ENCODE measurements at places on chromosomes 12 and 14. TPM values are rescaled to one million over a fixed set of nuclear protein-coding genes. Genes with fewer than 3 reads are reported as not detected.

FGD4 gene
- 0.12 TPM for polyA plus RNA-seq

OR6C2 gene
- polyA plus RNA-seq = not detected

SCN8A gene
- 0.01 TPM for polyA plus RNA-seq

BICDL1 gene
- polyA plus RNA-seq = 2.7 TPM

KLRC2 gene
- not detected for polyA plus RNA-seq

LRRIQ1 gene
- polyA plus RNA-seq = not detected

PCK2 gene
- 14.5 TPM for polyA plus RNA-seq

SLC6A12 gene
- polyA plus RNA-seq = not detected

ZNF385A gene
- polyA plus RNA-seq = 0.39 TPM

TPH2 gene
- polyA plus RNA-seq = not detected

MON2 gene
- 18.2 TPM for polyA plus RNA-seq

KLHDC1 gene
- polyA plus RNA-seq = 6.1 TPM

SIX6 gene
- not detected for polyA plus RNA-seq

RTN1 gene
- polyA plus RNA-seq = not detected

NCKAP5L gene
- polyA plus RNA-seq = 5.4 TPM

ANKRD33 gene
- polyA plus RNA-seq = not detected

POLE2 gene
- polyA plus RNA-seq = 0.90 TPM

WNT1 gene
- 0.24 TPM for polyA plus RNA-seq

ZNF891 gene
- 0.56 TPM for polyA plus RNA-seq

IAPP gene
- polyA plus RNA-seq = not detected

CHFR gene
- 44.4 TPM for polyA plus RNA-seq

INSM2 gene
- polyA plus RNA-seq = not detected

FAM222A gene
- 0.08 TPM for polyA plus RNA-seq

CLEC14A gene
- not detected for polyA plus RNA-seq

PPP1R1A gene
- polyA plus RNA-seq = not detected

CARMIL3 gene
- not detected for polyA plus RNA-seq

GTF2H3 gene
- 47.2 TPM for polyA plus RNA-seq

KRT77 gene
- 0.08 TPM for polyA plus RNA-seq

RHEBL1 gene
- 1.8 TPM for polyA plus RNA-seq

HSP90B1 gene
- 230 TPM for polyA plus RNA-seq

TAS2R30 gene
- 0.18 TPM for polyA plus RNA-seq

KRT85 gene
- polyA plus RNA-seq = not detected

KRT6C gene
- not detected for polyA plus RNA-seq

NEUROD4 gene
- polyA plus RNA-seq = not detected

OR6S1 gene
- polyA plus RNA-seq = not detected

BBOF1 gene
- polyA plus RNA-seq = 4.8 TPM

OR6C65 gene
- not detected for polyA plus RNA-seq
